Eye (tissue), 1 donor: ENCODE measurements at places on chromosomes 12 and 14.

DNA sequence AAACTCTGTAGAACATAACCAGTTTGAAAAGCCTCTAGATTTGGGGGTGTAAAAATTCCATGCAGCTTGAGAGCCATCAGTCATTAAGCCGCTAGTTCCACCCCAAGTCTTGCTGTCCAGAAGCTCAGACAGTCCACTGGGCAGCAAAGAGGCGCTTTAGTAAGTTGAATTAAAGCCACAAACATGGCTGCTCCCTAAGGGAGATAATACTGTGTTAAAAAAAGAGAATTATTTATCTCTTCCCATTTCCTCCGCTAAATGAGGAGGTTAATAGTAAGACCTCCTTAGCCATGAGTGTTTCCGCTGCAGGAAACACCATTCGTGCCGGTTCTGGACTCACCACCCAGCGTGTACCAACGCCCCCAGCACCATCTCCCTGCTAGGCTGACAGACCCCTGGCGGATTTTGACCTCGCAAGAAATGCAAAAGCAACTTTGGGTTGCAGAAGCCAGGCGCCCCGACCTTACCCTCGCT lies 536 bp downstream of the TM7SF3 start:
- DNase-seq: peak; percentile 84

DNA sequence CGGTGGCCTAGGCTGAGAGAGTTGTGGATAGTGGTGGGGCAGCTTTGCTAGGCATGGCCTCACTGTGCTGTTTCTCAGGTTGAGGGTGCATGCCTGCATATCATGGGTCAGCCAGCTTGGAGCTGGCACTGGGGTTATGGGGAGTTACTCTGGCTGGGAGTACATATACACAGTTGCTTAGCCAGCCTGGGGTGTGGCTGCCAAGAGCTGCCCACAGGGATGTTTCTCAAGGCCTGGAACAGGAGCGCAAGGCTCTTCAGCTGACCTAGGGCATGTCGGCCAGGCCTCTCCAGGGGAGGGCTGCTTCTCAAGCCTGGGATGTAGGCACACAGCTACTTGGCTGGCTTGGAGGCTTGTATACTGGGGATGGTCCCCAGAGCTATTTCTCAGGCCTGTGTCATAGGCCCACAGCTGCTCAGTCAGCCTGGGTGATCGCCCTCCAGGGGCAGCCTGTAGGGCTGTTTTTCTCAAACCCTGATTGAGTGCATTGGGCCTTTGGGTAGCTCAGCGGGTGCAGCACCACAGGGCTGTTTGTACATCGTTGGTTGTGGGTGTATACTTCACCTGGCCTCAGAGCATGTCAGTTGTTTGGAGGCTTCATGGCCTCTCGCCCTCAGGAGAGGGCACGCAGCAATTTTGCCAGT lies 114.9 kb downstream of the METTL25 start:
- no peak for DNase-seq

- DNase-seq: no peak
Measured at GRCh38 chr14:33945210-33946088, 5.4 kb downstream of the EGLN3 start.

DNA sequence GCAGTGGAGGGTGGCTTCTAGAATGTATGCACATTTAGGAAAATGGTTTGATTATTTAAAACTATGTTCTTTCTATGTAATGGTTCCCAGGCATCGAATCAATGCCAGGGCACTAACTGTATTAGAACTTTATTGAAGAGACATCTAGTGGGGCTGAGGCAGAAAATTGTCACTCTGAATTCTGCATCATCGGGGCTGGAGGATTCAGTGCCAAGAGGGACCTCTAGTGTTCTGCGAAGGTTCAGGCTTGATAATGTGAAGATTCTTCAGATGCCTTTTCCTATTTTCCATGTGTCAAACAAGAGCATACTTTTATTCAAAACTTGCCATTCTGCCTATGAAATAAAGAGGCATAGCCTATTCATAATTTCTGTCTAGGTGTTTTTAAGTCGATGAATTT lies 146.3 kb downstream of the CAND1 start:
- peak; percentile 75 for DNase-seq

DNA sequence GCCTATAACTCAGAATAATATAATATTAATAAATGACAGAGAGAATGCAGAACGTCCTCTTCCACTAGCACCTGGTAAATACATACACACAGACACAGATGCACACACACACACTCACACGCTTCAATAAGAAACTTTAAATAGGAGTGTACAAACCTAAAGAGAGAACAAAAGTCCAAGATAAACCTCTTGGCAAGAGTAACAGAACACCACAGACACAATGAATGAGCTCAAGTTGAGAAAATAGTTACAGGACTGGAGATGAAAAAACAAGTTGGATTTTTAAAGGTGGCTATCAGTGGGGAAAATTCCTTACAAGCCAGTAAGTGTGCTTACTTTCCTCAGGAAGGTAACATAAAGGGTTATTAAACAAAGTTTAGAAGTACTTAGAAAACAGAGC lies 35.2 kb downstream of the CRY1 start:
- no peak for DNase-seq

DNA sequence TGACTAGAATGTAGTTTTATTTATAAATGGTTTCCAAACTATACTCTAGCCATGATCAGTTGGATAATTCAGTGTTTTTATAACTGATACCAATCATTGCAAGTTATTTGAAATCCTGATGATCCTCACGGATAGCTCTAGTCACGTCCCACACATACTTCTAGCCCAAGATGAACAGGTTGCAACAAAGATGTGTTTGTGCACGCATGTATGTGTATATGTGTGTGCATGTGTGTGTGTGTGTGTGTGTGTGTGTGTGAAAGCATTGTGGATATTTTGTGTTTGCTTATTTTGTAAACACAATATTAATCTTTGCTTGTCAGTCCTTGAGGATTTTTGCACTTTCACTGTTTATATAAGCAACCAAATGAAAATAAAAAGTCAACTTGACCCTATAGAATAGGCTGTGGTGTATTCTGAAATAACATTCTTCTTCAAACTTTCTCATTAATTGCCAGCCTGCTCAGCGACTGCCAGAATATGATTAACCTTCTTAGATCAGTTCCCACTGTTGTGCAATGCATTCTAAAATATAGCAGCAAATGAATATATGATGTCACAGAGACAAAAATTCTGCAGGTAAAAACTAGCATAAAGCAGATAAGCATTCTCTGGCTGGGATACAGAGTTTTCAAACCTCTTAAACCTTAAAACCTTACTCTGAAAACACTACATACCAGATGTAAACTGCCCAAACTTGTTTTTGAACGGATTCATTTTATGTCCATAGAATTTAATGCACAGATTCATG lies 48.8 kb upstream of the HIF1A start:
- peak; percentile 15 for DNase-seq

- no peak for DNase-seq
Measured at GRCh38 chr14:100784523-100785337, 41.2 kb upstream of the MEG3 start.

DNA sequence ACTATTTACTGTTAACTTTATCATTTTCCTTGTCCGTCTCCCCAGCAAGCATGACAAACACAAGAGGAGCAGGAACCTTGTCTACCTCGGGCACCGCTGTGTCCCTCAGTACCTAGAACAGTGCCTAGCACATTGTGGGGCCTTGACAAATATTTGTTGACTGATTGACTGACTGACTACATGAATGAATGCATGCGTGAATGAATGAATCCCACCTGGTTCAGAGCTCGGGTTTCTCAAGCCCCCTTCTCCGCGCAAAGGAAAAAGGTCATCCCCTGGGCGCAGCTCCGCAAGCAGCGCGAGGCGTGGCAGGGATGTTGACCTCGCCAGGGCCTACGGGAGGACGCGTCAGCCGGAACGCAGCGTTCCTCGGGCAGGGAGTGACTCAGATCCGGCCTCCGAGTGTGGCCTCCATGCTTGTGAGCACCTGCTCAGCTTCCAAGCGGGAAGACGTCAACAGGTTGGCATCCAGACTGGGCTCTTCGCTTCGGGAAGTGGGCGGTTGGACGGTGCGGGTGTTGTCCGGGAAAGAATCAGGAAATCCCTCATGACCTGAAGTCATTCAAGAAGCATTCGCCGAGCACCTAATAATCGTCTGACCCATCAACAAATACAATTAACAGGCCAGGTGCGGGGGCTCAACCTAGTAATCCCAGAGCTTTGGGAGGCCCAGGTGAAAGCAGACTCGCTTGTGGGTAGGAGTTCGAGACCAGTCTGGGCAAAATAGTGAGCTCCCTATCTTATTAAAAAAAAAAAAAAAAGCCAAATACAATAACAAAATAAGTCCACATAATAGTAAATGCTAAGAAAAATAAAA lies 13.9 kb upstream of the UBC start:
- DNase-seq: no peak

DNA sequence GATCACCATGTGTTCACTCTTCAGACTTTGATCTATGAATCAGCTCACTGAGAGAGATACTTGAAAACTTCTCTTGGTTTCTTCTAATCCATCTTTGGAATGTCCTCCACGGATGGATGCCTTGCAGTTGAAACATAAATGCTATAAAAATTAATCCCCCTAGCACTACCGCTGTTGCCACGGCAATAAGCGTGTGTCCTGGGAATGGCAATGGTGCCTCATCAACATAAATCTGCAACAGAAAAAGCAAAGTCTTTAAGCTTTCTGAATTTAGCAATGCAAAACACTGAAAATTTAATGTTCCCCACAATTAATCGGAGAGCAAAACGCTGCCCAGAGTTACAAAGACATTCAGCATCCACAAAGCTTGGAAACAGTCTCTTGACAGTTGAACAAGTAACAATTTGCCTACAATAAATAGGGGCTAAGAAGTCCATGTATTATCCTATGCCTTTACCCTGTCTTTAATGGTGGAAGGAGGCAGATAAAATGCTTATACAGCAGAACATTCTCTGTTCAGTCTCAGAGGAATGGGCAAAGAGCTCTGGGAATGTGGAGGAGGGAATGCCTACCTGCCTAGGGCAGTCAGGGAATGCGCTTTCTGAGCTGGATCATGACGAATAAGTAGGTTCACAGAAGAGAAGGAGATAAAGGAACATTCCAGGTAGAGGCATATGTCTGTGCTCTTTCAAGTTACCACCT lies 70.9 kb upstream of the PPP4R3A start:
- DNase-seq: no peak

DNA sequence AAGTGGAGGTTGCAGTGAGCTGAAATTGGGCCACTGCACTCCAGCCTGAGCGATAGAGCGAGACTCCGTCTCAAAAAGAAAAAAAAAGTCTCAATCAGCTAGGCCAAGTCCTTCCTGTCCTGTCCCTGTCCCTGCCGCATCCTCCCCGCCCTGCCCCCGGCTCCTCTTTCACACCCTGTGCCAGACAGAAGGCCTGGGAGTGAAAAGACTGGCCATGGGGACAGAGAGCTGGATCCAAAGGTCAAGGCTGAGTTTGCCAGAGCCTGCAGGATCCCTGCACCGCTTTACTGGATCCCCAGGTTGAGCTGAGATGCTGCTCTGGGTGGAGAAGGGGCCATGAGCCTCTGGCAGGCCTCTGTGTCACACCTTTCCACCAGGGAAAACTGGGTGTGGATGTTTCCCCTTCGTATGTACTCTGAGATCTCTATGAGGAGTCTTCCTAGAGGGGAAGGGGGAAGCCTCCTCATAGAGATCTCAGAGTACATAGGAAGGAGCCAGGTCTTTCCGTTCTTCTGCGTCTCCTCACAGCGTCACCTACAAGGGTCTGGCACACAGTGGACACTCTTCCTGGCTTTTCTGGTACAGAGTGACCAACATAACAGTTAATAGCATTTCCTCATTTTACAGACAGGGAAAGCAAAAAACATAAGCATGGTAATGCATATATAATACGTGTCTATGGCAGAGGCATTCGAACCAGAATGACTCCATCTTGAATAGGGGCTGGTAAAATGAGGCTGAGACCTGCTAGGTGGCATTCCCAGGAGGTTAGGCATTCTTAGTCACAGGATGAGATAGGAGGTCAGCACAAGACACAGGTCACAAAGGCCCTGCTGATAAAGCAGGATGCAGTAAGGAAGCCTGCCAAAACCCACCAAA lies 35.1 kb downstream of the NINJ2 start:
- no peak for DNase-seq
